ENCODE measurements at places on chromosomes 4 and X. TPM values are rescaled to one million over a fixed set of nuclear protein-coding genes. Genes with fewer than 3 reads are reported as not detected.

Gene MAGEE1
- 0.33 TPM for total RNA-seq

Gene PHOX2B
- total RNA-seq, result not detected

Gene PROM1
- 0.09 TPM for total RNA-seq

Gene DGKQ
- 12.9 TPM for total RNA-seq

Gene LETM1
- 67.6 TPM for total RNA-seq

Gene MAOB
- 0.09 TPM for total RNA-seq

Measured in dermis lymphatic vessel endothelial cell (primary cell).